Placental epithelial cell (primary cell): ENCODE measurements at places on chromosomes 4 and X. TPM values are rescaled to one million over a fixed set of nuclear protein-coding genes. Genes with fewer than 3 reads are reported as not detected.

The GNRHR gene
- 0.33 and 0.39 TPM in 2 replicates for total RNA-seq

The TMEM175 gene
- total RNA-seq: 8.6 and 15.9 TPM in 2 replicates

The LDOC1 gene
- total RNA-seq: 14.5 and 14.9 TPM in 2 replicates

The NUDT10 gene
- 0.39 TPM in 1 of 2 replicates, not detected in the other for total RNA-seq

The HOPX gene
- 0.65 and 7.1 TPM in 2 replicates for total RNA-seq

The IQSEC2 gene
- 7.9 and 9.7 TPM in 2 replicates for total RNA-seq

The ZAR1 gene
- total RNA-seq: 0.33 and 0.79 TPM in 2 replicates

The KIT gene
- under 0.01 and 2.0 TPM in 2 replicates for total RNA-seq

The ZNF518B gene
- 22.0 and 38.3 TPM in 2 replicates for total RNA-seq

The GABRB1 gene
- total RNA-seq: under 0.01 and 0.11 TPM in 2 replicates

The HGFAC gene
- under 0.01 TPM in 1 of 2 replicates, not detected in the other for total RNA-seq

The ARX gene
- not detected in 2 replicates for total RNA-seq

The SMARCA1 gene
- 48.7 and 92.3 TPM in 2 replicates for total RNA-seq
